ENCODE measurements at places on chromosomes 12 and 14.
A peak's percentile ranks its signal among the peaks of the same experiment; 100 is the strongest.

DNA sequence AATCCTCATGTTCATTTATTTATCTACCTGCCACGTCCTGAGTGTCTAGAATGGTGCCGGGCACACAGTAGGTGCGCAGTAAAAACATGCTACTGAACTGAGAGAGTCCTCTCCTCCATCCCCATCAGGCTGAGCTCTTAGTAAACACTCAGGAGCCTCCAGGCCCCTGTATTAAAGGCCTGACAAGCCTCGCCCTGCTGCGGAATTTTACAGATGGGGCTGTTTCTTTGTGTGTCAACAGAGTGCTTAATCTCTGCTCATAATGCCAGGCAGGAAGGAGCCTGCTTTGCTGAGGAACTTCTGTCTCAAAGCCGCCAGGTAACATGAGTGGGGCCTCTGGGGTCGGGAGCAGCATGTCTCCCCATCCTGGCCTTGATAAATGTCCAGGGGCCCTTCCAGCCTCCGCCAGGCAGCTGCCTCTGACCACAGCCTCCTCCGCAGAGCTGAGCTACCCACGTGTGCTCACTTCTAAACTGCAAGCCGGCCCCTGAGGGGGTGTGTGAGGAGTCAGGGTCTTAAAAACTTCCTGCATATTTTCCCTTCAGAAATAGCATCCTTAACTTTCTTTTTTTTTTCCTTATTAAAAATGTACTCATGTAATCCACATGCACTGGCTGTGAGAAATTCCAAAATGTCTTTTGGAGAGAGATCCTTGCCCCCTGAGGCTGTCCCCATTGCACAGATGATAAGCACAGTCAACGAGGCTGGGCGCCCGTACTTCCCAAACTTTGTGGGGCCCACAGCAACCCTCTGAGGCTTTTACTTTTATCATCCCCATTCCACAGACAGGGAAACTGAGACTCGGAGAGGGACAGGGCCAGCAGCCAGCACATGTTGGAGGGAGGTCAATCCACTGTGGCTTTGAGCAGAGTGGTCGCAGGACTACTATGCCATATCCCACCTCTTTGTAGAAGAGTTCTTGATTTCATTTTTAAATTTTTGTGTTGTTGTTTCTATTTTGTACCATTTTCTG is 116.0 kb upstream of the NCOR2 start:
- DNase-seq = no peak

DNA sequence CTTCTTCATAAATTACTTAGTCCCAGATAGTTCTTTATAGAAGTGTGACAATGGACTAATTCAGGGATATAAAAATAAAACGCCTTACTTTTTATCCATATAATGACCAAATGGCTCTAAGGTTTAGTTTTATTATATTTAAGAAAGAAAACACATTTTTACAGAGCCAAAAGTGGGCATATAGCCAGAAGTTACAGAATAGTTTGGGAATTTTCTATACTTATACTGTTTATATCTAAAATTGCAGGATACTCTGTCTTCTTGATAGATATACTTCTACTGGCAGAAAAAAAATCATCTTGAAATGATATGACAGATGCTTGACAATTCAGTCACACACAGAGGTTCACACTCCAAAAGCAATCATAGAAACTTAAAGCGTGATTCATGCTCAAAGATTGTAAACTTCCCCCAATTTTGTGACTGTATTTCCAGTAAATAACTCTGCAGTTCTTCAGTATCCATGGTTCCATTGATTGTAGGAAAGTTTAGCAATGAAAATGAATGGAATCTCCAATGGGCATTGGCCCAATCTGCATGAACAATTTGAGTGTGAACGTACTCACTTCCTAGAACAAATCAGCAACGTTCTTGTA is 307.8 kb downstream of the NOVA1 start:
- DNase-seq = no peak

- no peak for DNase-seq
Observed at GRCh38 chr12:109876406-109876805, 3.9 kb downstream of the GLTP start.

DNA sequence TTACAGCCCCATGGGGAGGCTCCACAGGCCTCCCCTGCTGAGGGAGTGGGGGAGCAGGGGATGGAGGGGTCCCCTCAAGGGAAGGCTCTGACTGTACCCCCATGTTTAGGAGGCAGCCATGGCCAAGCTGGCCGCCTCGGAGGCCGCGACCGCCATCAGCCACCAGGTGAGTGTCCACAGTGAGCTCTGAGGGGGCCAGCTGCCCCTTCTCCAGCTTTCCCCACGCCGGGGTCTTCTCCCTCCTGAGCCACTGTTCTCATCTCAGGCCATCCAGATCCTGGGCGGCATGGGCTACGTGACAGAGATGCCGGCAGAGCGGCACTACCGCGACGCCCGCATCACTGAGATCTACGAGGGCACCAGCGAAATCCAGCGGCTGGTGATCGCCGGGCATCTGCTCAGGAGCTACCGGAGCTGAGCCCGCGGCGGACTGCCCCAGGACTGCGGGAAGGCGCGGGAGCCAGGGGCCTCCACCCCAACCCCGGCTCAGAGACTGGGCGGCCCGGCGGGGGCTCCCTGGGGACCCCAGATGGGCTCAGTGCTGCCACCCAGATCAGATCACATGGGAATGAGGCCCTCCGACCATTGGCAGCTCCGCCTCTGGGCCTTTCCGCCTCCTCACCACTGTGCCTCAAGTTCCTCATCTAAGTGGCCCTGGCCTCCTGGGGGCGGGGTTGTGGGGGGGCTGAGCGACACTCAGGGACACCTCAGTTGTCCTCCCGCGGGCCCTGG is 13.6 kb downstream of the ACADS start:
- no peak for DNase-seq

DNA sequence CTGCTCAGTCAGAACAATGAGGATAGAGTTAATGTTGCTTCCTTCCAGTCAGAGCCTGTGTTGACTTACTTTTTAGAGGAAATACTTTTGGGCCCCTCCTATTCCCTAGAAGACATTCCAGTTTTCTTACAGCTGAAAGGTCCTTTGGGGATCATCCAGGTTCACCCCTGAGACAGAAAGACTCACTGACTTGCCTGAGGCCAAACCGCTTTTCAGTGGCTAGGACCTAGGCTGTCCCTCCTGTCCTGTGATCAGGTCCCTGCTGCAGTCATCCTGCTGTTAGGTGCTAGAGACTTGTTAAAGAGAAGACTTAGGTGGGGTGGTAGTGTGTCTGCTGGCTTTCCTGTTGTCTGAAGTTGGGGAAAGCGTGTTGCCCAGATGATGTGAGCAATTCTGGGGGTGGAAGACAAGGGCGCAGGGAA is 39.6 kb downstream of the SUSD6 start:
- no peak for DNase-seq

DNA sequence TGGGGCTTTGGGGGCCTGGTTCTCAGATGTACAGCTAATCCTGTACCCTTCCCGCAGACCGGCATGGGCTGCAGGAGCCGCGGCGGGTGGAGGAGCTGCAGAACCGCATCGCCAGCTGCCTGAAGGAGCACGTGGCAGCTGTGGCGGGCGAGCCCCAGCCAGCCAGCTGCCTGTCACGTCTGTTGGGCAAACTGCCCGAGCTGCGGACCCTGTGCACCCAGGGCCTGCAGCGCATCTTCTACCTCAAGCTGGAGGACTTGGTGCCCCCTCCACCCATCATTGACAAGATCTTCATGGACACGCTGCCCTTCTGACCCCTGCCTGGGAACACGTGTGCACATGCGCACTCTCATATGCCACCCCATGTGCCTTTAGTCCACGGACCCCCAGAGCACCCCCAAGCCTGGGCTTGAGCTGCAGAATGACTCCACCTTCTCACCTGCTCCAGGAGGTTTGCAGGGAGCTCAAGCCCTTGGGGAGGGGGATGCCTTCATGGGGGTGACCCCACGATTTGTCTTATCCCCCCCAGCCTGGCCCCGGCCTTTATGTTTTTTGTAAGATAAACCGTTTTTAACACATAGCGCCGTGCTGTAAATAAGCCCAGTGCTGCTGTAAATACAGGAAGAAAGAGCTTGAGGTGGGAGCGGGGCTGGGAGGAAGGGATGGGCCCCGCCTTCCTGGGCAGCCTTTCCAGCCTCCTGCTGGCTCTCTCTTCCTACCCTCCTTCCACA is 7.6 kb downstream of the NR4A1 start:
- DNase-seq = peak; percentile 37

Data from CD4-positive, alpha-beta T cell treated with Interferon gamma for 1 hour (primary cell).